NB4 (cell line): ENCODE measurements at places on chromosomes 16 and 17.

DNA sequence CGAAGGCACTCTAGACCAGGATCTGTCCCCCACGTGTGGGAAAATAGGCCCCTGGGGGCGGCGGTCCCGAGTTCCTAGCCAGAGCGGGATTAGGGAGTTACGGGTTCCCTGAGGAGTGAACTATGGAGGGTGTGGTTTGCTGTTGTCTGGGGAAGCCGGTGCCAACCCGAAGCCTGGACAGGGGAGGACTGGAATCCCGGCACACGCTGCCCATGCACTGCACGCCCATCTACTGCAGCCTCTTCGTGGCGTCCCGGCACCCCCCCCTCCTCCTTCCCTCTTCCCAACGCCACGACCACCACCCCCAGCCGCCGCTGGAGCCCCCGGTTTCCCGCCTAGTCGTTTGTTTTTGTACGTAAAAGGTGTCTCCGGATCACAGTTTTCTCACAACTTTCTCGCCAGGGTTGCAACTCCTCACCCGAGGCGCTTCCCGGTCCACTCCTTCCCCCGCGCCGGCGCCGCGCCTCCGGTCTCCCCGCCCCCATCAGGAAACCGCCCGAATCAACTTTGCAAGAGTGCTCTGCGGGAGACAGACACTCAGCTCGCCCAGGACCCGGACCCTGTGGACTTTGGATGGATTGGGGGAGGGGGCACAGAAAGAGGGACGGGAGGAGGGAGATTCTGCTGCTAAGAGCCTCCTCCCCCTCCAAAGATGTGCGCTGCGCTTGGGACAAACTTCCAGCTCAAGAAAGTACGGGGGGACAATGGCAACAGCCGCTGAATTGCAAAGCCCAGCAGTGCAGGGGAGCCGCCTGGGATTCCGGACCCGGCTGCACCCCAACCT, 1.4 kb upstream of the LHX1 start:
- DNase-seq = no peak

GRCh38 chr16:51431517-51432241, 280.6 kb upstream of the SALL1 start:
- DNase-seq = peak; percentile 79

GRCh38 chr16:963913-964312, 6.9 kb downstream of the LMF1 start:
- peak; percentile 12 for DNase-seq

DNA sequence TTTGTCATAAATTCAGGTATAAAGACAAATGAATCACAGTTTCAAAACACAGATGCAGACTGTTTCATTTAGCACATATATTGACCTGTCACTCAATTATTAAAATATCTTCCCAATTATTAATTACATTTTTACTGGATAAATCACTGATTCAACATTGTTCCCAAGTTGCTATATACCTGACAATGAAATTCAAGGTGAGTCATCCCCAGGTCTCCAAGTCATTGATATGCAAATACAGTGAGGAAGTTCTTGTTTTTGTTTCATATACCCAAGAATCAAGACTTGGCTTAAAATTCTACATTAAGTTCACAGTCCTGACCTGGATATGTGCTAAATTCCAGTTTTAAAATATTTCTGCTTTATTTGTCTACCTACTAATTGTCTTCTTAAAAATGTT, 599.3 kb upstream of the PSMD7 start:
- DNase-seq = no peak

DNA sequence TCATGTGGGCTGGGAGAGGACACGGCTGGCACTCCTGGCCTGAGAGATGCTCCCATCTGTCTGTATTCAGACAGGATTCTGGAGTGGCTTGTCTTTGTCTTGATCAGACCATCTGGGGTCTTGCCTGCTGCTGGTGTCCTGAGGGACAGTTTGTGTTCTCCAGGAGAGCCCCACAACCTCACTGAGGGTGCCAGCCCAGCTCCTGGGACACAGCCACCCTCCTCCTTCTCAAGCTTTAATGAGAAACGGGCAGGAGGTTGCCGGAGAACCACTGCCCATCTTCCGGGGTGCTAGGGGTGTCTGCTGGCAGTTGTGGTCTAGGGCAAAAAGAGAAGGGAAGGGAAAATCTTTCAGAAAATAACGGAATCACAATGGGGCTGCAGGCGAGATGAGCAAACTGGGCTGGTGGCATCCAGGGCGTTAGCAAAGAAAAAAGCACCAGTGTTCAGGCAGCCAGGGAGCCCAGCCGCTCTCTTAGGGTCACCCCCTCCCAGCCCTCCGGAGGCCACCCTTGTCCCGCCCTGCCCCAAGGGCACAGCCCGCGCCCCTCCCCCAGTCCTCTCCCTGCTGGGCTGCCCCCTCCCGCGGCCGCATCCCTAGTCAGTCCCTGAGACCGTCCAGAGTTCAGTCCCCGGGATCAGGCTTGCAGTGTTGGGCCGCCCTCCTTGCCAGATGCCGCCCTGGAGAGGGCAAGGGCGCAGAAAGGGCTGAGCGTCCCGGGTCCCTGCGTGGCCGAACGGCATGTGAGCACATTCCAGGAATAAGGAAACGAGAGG, 824.7 kb downstream of the KCNJ18 start:
- DNase-seq = no peak

- peak; percentile 21 for DNase-seq
These were observed 129.6 kb upstream of the CDH13 start for GRCh38 chr16:82497139-82497538.

DNA sequence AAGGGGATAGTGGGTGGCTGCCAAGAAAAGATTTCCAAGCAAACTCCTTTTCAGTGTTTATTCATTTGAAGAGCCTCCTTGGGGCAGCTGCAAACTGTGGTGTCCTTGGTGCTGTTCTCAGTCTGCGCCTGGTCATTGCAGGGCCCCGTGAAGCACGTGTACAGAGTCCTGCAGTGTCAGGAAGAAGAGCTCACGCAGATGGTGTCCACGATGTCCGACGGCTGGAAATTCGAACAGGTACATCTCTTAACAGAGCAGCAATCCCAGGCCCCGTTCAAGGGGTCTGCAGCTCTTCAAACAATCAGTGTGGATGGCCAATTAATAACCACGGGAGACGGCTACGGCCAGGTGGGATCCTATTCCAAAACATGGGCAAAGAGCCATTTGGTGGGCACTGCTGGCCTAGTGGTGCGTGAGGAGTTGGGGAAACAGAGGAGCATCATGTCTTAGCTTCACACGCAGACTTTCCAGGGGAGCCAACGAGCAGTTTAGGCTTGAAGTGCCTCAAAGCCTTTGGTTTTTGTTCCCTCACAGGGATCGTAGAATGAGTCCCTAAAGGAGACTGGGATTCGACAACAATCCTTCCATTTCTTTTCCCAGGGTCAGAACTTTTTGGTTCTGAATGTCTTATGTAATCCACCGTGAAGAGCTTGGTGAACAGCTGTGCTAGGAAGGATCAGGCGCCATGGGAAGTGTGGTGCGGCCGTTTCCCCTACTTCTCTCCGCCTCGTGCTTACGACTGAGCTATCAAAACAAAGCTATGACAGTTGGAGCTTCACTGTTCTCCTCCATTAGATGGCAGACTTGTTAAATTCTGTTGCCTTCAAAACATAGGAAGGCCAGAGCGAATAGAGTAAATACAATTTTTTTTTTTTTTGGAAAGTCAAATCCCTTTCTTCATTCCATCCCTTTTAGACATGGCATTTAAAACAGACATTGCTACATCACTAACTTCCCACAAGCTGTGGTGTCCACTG, 12.6 kb downstream of the KCTD2 start:
- DNase-seq = peak; percentile 43

DNA sequence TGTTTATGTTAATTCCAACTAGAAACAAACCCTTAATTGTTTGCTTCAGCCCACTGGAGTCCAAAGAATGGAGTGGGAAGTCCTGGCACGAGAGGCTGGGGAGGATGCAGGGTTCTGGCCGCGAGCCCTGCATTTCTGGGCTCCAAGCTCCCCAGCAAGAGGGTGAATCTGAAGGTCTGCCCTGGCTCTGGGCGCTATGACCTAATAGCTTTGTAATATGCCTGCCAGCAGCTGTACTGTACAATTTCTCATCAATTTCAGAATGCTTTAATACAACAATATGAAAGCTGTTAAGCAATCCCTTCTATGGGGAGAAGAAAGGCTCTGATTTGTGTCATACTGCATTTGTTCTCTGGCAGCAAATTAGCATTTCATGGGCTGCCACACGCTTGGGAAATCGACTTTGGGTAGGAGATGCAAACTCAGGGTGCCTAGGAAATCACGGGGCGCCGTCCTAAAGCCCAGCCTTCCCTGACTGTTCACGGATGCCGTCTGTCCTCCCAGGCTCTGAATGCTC, 43.8 kb downstream of the NDEL1 start:
- DNase-seq = no peak

- DNase-seq = no peak
These were observed 132.5 kb upstream of the PLCG2 start for GRCh38 chr16:81646561-81646960.

GRCh38 chr17:39674702-39675389, 6.6 kb downstream of the PNMT start:
- peak; percentile 98 for DNase-seq

DNA sequence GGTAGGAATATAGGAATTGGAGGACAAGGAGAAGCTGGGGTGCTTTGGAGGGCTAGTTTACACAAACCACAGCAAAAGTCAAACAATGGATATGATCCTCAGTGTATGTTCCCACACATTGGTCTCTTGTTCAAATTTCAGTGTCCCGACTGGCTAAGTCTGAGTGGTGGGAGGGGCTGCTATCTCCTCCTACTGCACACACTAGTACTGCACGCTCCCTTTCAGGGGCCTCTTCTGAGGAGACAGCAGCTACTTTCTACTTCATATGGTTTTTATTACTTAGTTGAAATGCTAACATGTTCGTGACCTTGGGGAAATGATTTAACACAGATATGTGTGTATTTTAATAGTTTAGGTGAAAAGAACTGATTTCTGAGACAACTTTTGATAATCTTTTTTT, 18.8 kb upstream of the KRT10 start:
- no peak for DNase-seq

- DNase-seq = no peak
These were observed 122.6 kb downstream of the AXIN2 start for GRCh38 chr17:65438708-65439294.

DNA sequence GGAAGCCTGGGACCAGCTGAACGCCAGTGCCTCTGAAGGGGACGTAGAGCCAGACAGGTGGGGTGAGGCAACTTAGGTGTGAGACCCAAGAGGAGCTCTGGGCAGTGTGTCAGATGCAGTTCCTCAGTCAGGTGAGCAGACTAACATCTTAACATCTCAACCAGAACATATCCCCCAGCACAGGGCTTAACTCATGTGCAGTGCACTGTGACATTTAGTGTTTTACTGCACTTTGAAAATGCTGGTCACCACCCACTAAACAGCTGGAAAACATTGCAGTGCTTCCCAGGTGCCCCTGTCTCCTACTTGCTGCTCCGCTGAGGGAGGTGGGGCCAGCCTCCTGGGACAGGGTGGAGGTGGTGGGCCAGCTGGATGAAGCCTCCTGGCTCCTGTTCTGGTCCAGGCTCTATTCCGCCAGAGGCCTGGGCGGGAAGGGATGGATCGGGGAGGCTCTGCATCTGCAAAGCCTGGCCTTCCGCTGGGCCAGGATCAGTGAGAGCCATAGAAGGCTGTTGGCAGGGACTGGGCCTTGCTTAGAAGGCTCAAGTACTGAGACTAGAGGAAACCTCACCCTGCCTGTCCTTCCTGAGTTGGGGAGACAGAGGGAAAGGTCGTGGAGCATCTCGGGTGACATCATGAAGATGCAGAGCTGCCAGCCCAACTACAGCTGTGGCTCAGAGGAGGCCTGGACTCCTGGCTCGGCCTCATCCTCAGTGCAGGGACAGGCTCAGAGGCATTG, 7.9 kb upstream of the MRC2 start:
- no peak for DNase-seq

DNA sequence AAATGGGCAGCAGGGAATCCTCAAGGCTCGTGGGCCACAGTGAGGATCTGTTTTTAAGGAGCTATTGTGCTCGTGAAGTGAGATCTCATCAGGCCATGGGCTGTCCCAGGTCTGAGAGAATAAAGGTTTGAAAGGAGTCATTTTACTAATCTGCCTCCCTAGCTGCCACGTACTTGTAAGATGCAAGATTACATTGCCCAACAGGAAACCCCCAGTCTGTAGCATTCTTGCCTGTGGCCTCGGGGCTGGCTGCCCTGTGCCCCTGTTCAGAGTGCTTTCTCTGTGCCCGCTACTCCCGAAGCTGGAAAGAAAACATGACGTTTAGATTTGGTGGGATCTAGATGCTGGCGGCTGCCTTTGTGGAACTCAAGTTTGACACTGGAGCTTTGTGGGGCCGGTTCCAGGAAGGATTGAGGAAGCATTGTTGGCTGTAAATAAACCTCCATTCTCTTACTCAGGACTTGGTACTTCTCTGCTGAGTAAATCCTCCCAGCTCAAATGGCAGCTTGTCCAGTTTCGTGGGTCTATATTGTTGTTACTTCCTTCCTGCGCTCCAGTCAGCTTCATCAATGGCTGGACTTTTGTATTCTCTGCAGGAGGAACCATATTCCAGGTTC, 21.2 kb downstream of the SAP30BP start:
- peak; percentile 83 for DNase-seq

- DNase-seq = peak; percentile 94
These were observed 41.1 kb upstream of the KLHDC4 start for GRCh38 chr16:87806641-87807546.

DNA sequence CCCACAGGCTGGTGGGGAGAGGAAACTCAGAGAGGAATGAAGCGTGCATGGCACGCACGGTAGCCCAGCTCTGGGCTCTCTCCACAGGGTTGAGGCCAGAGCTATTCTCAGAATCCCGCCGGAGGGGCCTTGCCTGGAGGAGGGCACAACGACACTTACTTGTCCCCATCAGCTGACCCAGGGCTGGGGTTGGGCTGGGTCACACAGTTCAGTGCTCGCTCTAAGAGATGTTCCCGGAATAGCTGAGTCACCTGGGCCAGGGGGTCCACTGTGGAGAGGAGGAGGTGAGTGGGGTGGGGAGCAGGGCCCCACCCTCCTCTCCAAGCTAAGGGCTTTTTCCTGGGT, 21.8 kb downstream of the SREBF1 start:
- DNase-seq = no peak

DNA sequence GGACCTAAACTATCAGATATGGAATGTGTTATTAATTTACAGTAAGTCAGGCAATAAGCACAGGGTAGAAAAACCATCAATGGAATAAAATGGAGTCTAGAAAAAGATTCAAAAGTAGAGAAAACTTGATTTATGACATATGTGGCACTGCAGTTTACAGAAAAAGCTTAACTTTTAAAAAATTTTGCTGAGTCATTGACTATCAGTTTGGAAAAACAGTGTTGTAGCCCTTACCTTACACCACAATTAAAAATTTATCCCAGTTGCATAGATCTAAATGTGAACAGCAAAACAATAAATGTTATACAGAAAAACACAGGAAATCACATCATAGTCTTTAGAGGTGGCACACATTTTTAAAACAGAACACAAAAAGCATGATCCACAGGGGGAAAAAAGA, 108.5 kb downstream of the USP22 start:
- no peak for DNase-seq

DNA sequence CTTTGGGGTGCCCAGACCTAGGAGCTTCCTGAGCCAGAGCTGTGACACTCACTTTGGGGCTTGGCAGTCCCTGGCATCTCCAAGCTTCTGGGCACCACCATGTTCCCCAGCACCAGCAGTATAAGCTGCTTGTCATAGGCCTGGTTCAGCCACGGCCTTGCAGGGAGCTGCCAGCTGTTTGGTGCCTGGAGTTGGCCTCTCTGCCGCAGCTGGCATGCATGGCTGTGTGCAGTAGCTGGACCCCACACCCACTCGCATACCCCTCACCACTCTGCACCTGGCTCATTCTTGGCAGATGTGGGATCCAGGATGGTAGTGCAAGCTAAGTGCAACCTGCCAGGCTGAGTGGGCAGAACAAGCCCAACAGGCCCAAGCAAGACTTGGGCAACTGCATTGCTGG, 73.4 kb upstream of the BRD7 start:
- no peak for DNase-seq
